ENCODE measurements at places on chromosomes 1 and 21.

DNA sequence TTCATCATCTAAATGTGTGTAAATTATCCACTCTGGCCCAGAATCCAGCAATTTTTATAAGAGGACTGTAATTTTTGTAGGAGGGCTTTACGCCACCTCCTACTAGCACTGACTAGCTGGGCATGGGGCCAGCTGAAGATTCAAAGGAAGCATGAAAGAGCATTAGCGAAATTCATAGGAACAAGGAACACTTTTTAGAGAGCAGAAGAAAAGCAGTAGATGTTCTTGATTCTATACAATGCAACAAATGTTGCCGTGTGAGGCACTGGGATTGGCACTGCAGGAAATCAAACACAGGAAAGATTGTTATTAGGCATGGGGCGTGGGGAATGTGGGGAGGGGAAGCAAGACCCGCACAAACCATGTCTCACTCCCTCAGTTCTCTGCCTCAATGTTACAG, 58.4 kb upstream of the PARP1 start:
- no peak for DNase-seq

- peak; percentile 21 for DNase-seq
Measured at GRCh38 chr1:221708987-221709386, 32.9 kb downstream of the DUSP10 start.

DNA sequence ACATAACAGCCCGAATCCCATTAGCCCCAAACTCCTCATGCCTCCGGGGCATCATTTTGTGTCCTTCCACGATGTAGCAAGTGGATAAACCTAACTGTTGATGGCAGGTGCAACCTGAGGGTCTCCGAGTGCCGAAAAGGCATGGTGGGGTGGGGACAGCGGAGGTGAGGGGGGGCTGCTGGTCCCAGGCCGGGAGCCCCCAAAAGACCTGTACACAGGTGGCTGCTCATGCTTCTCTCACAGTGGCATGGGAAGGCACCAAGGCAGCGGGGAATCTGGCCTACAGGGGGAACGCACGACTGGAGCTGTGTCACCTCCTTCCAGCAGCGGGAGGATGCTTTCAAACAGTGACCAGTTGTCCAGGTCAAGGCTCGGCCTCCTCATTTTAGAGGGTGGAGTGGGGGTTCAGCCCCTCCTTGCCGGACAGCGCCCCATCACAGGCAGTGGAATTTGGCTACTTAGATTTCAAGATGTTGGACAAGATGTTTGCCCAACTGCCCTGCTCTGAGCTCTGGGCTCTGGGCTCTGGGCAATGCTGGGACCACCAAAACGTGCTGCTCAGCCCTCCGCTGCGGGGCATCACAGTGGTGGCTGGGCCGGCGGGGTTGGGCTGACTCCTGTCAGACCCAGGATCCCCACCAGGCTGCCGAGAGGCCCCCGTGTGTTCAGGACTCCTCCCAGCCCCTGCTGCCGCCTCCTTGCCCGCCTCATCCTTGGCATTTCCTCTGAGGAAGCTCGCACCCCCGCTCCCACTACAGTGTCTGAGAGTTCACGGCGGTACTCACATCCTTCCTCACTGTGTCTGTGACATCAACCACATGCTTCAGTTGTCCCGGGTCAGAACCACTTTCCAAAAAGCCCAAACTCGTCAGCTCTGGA, 7.6 kb downstream of the DNMT3L start:
- no peak for DNase-seq

- no peak for DNase-seq
Measured at GRCh38 chr21:31366825-31367224, 22.8 kb upstream of the TIAM1 start.

DNA sequence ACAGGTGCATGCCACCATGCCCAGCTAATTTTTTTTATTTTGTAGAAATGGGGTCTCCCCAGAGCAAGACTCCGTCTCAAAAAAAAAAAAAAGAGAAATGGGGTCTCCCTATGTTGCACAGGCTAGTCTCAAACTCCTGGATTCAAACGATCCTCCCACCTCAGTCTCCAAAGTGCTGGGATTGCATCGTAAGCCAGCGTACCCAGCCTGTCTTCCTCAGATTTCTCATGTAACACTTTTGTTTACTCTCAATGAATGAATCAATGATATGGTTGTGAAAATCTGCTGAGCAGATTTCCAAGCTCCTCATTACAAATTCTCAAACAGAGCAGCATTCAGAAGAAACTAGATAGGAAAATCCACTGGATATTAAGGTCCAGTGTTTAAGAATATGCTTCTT, 6.6 kb downstream of the CMPK1 start:
- DNase-seq = no peak

GRCh38 chr21:29115899-29116298, 14.5 kb upstream of the MAP3K7CL start:
- DNase-seq = no peak

GRCh38 chr21:45016406-45017038, 57.9 kb upstream of the ADARB1 start:
- DNase-seq = no peak

GRCh38 chr1:4736254-4736653, 81.8 kb downstream of the AJAP1 start:
- DNase-seq = no peak

- no peak for DNase-seq
Measured at GRCh38 chr1:156692441-156692924, 12.9 kb downstream of the CRABP2 start.

DNA sequence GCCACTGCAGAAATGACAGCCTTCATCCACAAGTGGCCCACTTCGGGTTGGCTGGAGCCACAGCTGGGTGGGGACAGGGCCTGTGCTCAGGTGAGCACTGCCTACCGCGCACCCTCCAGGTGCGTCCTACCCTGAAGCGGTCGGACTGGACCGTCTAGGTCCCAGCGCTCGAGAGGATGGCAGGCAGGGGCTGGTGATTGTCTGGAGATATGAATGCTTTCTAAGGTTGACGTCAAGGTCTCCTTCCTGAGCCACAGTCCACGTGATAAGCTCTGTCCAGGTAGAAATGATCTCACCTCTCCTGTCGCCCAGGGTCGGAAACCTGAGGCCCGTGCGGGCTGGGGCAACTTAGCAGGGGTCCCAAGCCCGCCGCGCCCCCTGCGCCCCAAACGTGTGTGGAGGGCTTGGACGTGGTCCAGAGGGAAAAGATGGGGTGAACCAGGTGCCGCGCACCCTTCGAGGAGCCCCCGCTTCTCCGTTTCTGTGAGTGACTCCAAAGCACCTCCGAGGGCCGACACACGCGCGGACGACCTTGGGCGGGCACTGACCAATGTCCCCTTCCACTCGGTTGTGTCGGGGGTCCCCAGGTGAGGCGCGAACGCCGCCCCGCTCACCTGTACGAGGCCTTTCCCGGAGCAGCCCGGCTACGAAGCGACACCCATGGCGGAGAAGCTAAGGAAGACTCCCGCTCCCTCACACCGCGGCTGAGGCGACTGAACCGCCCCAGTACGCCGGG, 853 bp upstream of the DOP1B start:
- DNase-seq = no peak

- DNase-seq = no peak
Measured at GRCh38 chr21:45164838-45165237, 90.5 kb downstream of the ADARB1 start.

- no peak for DNase-seq
Measured at GRCh38 chr1:82057011-82057410, 256.3 kb downstream of the ADGRL2 start.

DNA sequence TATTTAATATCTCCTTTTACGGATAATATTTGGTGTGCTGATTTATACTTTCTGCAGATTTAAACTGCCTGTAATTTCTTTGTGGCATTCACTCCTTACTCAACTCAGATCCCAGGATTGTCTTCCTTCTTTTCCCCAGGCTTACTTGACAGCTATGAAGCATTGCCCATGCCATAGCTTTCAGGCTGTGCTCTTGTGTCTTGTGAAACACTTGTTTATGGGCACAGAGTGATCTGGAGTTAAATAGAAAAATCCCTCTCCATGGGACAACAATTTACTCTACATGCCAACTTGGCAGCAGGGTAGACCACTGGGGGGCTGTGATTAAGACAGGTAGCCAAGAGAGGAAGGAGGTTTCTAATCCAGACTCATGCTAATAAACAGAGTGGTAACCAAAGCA, 57.4 kb downstream of the PPP1R12B start:
- no peak for DNase-seq
